ENCODE measurements at places on chromosomes 16 and 17. TPM values are rescaled to one million over a fixed set of nuclear protein-coding genes. Genes with fewer than 3 reads are reported as not detected.

Gene CASKIN1
- 0.17 TPM for polyA plus RNA-seq

Gene TMEM235
- 0.02 TPM for polyA plus RNA-seq

Gene EVPL
- 0.03 TPM for polyA plus RNA-seq

DNA sequence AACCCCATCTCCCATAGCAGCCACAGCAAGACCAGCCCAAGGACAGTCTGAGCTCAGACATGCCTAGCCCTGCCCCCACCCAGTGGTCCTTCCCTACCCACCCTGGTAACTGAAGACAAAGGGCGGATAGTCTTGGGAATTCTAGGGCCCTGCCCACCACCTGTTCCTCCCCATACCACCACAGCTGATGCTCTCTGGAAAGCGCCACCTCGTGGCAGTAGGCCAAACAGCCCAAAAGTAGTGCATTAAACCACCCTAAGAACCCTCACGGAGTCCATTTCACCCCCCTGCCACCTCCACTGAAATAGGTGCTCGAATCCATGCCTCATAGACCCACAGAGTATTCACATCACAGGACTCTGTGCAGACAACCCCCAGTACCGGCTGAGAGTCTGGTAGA, 1021.4 kb downstream of the CDH8 start:
- no peak for DNase-seq

Gene NT5M
- polyA plus RNA-seq = 0.80 TPM

DNA sequence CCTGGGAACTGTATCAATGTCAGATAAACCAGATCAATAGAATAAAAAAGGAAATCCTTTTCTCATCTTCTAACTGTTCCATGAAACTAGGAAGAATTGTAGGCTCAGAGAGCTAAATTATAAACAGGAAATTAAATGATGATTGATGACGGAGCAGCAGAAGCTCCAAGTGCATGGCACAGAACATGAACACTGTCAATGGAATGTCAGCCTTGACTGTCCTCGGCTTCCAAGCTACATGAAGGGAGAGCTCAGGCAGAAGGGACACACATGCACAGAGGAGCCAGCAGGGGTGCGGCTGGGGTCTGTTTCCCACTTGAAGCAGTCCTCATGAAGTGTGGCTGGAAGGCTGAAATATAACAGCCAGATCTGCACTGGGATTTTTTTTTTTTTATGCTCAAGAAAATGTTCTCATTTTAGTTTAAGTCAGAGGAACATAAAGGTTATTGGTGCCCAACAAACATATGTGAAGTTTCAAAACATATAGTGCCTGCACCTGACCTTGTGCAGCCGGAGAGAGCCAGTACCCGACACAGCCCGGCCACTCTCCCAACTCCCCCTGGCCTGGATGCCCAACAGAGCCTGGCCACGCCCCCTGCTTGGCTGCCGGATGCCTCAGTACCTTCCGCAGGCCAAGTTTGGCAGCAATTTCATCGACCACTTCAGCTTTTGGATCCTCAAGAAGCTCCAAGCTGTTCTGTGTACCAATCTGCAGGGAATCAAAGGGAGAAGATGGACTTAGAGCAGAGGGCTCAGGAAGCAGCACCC, 37.0 kb downstream of the NPLOC4 start:
- DNase-seq = no peak

Gene VTN
- polyA plus RNA-seq = 4,059 TPM

DNA sequence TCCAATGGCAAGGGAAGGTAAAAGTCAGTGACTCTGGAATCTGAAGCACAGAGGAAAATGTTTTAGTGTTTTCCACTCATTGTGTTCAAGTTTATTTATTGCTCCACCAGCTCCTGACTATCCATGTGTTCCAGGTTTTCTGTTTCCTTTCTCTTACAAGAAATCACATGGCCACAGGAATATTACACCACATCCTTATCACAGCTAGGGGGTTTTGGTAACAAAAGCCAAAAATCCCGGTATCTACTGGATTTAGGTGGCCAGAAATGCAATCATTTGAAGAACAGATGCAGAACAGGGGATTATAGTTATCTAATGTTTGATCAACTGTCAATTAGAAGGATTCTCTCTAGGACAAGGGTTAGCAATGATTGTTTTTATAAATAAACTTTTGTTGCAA, 47.9 kb downstream of the STH start:
- DNase-seq = no peak

GRCh38 chr17:43640491-43641252, 21.1 kb downstream of the MEOX1 start:
- DNase-seq = no peak

DNA sequence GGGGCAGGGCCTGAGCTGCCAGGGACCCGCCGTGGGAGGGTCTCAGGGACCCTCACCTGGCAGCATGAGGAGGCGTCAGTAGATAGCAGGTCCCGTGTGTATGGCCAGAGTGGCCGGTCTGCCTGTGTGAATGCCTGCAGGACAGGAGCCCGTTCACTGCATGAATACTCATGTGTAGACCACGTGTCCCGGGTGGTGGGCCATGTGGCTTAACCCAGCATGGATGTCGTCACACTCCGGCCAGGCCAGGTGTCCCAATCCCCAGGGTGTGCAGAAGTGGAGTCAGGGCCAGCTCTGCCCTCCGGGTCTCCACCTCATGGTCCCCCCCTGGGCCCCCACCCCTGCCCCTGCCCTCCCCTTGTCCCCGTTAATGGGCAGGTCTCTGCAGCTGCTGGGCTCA, 53.7 kb downstream of the BAHCC1 start:
- DNase-seq = no peak

GRCh38 chr16:46748775-46749705, 896 bp upstream of the MYLK3 start:
- DNase-seq = no peak

GRCh38 chr17:312476-313148, 40.0 kb downstream of the RPH3AL start:
- DNase-seq = no peak

GRCh38 chr16:23863511-23864422, 28.0 kb downstream of the PRKCB start:
- no peak for DNase-seq

DNA sequence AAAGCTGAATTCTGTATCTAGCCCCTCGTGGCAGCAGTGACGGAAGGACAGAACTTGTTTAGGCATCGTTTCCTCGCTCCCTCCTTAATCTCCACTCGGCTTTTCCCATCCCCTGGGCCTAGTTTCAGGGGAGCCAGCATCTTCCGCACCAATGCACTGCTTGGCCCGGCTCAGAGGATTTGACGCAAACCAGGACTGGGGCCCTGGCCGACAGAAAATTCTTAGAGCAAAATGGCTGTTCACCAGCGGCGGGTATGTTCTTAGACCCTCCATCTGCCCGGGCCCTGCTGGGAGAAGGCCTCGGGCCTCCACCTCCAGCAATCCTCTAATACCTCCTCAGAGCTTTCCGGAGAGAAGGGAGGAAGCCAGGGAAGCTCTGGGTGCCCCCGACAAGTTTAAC, 54.6 kb downstream of the TBC1D16 start:
- no peak for DNase-seq

- no peak for DNase-seq
These were observed 209.3 kb downstream of the MSI2 start for GRCh38 chr17:57465610-57466009.

GRCh38 chr17:17018612-17019429, 23.4 kb upstream of the MPRIP start:
- DNase-seq = no peak

Gene HCRT
- not detected for polyA plus RNA-seq

- no peak for DNase-seq
These were observed 323.3 kb downstream of the BCAS3 start for GRCh38 chr17:61000911-61001310.

- no peak for DNase-seq
These were observed 1.2 kb downstream of the CBX4 start for GRCh38 chr17:79837888-79838521.

Gene NXN
- 4.5 TPM for polyA plus RNA-seq

DNA sequence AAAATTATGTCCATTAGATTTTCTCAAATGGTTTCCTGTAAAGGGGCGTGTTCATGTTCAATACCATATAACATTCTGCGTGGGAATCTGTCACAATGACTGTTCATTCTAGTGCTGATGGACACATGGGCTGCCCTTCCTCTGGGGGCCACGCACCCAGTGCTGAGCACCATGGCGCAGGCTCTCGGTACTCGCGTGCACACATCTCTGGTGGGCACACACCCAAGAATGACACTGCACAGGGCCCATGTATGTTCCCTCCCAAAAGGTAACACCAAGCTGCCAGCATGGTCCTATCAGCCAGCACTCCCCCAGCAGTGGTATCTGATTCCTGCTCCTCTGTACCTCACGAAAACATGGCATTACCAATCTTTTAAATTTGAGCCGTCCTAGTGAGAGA, 13.7 kb downstream of the B9D1 start:
- DNase-seq = no peak

GRCh38 chr17:41739661-41740352, 5.4 kb upstream of the HAP1 start:
- DNase-seq = no peak

DNA sequence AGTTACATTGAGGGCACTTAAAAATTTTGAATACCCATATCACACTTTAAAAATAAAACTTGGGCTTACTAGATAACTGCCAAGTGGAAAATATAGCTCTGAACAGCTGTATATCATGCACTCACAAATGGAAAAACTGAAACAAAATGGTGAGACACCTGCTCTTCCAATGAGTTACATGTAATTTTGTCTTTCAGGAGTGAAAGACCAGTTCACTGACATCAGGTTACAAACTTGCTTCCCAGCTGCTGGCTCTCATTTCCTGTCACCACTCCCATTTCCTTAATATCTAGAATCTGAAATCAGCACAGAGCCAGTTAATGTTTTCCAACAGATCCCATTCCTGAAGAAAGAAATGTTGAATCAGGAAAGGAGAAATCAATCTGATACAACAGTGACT, 10.8 kb downstream of the CSNK2A2 start:
- no peak for DNase-seq

- no peak for DNase-seq
These were observed 8.3 kb upstream of the PSMD3 start for GRCh38 chr17:39972271-39972670.

Gene MT1G
- 4,443 TPM for polyA plus RNA-seq

DNA sequence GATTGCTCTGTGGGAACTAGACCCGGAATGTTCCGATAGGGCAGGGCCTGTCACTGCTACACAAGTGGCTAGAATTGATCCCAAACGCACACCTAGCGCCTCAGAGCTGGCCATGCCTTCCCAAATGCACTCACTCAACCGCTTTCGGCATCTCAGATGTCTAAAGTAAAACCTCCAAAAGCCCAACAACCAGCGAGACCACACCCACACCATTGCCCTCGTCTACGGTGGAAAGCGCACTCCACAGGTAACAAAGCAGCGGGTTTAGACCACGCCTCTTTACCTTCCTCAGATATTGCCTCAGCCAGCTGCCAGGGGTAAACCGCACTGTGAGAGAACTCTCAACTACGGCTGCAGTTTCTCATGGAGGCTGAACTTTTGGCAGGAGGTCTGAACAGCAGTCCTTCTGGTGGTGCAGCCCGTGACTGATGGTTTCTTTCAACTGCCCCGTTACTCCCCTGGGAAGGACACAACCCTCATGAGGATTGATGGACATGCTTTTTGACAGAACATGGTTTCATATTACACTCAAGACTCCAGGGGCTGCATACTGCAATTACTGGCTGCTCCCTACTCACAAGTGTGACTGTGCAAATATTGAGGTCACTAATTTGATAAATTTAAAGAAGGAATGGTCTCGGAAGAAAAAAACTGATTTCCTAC, 34.5 kb downstream of the USP7 start:
- DNase-seq = no peak

DNA sequence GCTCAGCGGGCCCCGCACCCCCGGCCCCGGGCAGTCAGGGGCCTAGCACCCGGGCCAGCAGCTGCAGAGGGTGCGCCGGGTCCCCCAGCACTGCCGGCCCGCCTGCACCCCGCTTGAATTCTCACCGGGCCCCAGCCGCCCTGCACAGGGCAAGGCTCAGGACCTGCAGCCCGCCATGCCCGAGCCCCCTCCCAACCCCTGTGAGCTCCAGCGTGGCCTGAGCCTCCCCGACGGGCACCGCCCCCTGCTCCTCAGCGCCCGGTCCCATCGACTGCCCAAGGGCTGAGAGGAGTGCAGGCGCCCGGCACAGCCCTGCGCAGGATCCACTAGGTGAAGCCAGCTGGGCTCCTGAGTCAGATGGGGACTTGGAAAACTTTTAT, 1.7 kb upstream of the BRCA1 start:
- DNase-seq = no peak

Data from liver (tissue), 10 donors.